ENCODE measurements at places on chromosomes 16 and 17.

DNA sequence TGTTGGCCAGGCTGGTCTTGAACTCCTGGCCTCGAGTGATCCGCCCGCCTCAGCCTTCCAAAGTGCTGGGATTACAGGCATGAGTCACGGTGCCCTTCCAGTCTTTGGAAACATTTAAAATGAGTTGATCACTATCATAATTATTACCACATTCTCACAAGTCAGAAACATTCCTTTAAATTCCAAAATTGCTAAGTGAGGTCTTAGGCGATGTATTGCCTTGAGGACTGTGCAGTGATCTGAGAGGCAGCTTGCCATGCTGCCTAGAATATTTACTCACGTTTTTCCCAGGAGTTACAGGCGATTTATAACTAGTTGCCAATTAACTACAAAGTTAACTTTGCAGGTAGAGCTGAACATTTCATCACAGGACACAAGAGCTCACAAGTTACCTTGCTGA, 5.7 kb upstream of the ATXN1L start:
- no peak for DNase-seq

DNA sequence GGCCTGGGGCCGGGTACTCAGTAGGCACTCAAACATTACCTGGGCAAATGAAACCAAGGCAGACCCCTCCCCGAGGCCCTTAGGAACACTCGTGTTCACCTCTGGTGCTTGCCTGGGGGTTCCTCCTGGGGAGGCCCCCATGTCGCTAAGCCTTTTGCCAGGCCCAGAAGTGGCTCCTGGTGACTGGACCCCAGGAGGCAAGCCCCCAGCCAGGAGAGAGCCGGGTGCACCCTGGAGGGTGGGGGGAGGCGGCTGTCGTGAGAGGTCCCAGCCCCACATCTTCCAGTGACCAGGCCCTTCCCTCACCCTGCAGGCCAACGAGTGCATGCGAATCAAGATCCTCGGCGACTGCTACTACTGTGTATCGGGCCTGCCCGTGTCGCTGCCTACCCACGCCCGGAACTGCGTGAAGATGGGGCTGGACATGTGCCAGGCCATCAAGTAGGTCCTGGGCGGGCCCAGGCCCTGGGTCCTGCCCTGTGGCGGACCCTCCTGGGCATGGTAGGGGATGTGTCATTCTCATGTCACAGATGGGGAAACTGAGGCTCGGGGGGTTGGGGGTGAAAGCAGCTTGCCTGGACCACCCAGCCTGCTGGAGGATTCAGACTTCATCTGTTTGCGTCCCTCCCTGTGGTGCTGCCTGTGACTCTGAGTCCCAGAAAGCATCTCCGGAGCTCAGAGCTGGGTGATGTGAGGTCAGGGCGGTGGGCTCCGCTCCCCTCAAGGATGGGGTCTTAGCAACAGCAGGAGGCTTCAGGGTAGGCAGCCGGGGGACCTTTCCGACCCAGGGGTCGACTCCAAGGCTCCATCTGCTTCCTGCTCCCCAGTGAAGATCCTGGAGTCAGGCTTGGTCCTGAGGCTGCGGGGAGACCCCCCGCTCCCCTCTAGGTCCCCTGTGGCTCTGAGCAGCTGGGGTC, 32.5 kb downstream of the ADCY7 start:
- DNase-seq: no peak

DNA sequence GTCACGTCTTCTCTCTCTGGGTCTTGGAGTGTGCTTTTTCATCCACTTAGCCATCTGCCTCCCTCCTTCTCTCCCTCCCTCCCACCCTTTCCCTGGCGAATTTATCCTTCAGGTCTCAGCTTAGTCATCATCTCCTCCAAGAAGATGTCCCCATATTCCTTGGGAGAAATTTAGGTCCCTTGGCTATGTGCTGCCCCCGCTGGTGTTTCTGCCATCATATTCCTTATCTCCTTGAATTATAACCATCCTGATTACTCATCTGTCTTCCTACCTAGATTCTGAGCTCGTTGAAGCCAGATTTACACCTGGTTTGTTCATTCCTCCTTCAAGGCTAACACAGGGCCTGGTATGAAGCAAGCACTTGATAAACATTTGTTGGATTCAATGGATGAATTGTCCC, 5.0 kb downstream of the SEZ6L2 start:
- DNase-seq: no peak

- no peak for DNase-seq
Observed at GRCh38 chr17:16980061-16980460, 8.1 kb upstream of the TNFRSF13B start.

DNA sequence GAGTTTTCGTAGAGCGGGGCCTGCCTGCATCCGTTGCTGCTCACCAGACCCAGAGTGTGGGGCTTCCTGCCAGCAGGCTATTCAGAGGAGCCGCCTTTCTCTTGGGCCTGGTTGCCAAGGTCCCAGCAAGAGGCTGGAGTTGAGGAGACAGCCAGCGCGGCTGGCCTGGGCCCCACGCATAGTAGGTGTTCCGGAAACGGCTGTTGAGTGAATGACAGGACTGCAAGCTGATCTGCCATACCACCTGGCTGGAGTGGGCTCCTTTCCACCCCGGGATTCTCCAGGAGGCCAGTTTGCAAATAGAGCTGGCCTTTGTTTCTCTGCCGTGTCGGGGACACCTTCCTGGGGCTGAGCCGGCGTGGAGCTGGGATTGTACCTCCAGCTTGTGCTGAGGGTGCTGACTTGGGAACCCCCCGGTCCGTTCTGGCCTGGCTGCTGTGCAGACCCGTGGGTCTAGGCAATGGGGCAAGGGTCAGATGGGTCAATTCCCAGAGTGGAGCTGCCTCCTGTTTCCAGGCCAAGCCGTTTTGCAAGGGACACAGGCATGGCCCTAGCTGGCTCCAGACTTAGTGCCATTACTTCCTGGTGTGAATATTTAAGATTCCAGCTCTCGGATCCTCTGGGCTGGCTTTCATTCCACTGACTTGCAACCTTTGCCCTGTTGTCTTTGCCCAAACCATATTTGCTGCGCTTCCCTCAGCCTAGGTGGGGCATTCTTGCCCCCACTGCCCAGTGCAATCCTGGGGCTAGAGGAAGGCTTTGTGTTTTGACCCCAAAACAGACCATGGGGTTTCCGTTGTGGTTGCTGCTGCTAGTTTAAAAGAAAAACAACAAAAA, 68.8 kb downstream of the CMIP start:
- DNase-seq: no peak

GRCh38 chr17:2263183-2264066, 40.2 kb downstream of the SMG6 start:
- no peak for DNase-seq

GRCh38 chr17:43043307-43043706, 18.3 kb downstream of the RND2 start:
- DNase-seq: no peak

- DNase-seq: peak; percentile 82
Observed at GRCh38 chr16:79599837-79600637, 500 bp downstream of the MAF start.

DNA sequence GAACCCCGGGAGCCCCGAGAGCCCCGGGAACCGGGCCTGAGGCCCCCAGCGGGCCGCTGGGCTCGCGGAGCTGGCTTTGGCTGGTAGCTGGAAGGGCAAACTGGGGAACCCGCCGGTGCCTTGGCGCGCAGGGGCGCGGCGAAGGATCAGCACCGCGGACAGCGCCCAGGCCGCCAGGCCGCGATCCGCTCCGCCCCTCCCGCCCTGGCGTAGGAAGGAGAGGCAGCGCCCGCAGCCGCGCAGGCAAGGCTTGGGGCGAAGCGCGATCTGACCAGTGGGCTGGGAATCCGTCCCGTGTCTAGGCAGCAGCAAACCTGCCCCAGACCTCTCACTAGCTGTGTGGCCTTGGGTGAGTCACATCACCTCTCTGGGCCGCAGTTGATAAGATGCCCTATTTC, 331 bp upstream of the CCDC92B start:
- peak; percentile 93 for DNase-seq

GRCh38 chr16:85616607-85617321, 3.6 kb downstream of the GSE1 start:
- DNase-seq: peak; percentile 68

GRCh38 chr17:76697702-76698465, 12.9 kb downstream of the MXRA7 start:
- peak; percentile 51 for DNase-seq

DNA sequence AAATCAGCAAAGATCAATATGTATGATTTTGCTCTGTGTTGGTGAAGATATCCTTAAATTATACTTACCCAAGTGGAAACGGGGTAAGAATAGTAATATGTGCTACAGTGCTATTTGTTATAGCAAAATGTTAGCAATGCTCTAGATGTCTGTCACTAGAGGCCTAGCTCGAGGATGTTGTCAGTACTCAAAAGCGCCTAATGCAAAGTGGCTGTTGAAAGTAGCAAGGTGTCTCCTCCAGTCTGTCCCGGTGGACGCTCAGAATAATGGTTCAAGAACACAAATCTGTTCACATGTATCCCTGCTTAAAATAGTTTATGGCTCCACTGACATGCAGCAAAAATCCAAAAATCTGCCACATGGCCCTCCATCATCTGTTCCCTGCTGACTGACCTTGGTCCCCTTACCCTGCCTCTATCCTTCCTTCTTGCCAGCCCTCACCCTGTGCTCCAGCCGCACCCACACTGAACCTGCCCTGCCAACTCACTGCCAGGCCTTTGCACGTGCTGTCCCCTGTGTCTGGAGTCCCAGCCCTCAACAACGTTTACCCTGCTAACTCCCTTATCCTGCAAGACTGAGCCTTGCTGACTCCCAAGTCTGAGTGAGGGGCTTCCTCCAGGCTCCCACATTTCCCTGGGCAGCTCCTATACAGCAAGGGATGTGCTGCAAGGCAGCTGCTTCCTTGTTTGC, 9.6 kb upstream of the RNF112 start:
- DNase-seq: no peak

- no peak for DNase-seq
Observed at GRCh38 chr17:17353625-17354484, 50.7 kb downstream of the NT5M start.

- peak; percentile 18 for DNase-seq
Observed at GRCh38 chr16:58709333-58709732, 24.8 kb upstream of the SLC38A7 start.

DNA sequence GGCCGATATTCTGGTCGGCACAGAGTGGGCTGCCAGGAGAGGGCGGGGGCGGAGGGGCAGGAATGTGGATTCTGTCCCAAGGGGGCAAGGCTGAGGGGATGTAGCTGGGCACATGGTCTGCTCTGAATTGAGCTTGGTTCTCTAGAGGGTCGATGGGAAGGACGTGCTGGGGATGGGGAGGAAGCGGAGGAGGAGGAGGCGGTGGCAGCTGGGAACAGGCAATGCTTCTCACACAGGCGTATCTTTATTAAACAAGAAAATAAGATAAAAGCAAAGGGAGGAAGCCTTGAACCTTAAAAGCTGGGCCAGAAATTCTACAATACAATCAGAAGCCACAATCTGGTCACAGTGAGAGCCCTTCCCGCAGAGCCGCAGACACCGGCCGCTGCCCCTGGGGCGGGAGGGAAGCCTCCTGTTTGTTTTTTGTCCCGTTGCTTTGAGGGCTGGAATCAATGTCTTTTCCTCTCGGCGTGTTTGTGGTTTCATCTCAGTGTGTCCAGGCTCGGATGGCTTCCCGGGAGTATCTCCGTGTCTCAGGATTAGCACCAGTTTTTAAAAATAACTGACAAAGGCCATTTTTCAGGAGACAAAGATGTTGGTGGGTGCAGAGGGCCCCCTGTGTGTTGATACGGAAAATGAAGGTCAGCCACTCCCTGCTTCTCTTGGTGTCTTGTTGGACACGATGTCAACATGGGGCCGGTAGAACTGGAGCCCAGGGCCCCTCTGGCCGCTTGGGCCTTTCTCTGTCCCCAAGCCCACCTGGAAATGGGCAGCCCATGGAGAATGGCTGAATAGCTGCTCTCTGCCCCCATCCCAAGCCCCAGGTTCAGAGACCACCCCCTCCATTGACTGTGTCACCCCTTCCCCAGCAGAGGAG, 12.3 kb upstream of the SLC7A5 start:
- DNase-seq: no peak

DNA sequence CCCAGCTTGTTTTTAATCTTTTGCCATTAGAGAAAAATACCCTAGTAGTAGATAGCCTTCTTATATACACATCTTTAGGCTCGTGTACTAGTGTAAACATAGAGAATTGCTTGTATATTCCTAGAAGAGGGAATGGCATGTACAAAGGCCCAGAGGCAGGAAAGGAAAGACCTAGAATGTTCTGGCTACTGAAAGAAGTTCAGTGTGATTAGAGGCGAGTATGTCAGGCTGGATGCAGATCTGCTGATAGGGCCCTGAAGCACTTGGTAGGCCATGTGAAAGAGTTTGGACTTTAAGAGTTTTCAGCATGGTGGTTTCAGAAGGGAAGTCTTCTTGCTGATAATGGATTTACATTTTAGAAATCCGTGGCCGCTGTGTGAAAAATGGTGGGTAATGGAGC, 17.4 kb downstream of the CTCF start:
- no peak for DNase-seq

- DNase-seq: no peak
Observed at GRCh38 chr16:85759631-85760419, 8.9 kb upstream of the C16orf74 start.

DNA sequence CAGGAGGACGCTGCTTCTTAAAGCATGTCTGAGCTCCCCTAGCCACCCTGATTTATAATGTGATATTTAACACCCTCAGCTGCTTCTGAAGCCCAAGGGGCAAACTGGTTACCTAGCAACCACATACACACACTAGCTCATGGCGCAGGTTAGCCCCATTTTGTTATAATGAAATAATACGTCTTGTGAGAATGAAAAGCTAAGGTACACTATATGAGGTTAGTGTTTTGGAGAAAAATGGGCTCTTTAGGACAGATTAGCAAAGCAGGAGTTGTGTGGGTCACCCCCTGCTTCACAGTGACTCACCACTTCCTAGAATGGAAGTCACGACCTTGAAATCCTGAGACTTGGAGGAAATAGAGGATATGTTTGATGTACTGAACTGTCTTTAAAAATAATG, 404.8 kb upstream of the HSBP1 start:
- peak; percentile 44 for DNase-seq

DNA sequence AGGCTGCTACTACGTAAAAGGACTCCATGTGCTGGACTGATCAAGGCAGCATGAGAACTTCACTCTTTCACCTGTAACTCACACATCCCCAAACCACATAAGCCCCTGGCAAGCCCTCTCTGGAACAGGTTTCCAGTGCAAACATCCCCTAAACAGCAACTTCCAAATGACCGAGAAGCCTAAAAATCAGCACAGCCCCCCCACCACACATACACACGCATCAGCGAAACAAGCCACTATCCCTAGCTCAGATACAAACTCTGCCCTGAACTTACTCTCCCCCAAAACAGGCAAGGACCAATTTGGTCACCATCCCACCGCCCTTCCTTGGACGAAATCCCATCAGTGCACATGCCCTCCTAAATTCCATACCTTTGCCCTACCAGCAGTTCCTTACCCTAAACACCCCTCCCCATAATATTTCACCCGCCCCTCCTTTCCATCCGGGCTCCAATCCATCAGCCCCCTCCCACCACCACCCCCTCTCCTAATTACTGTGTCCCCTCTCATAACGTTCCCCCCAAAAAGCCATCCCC, 735 bp downstream of the LSM12 start:
- no peak for DNase-seq

GRCh38 chr16:89593841-89594240, 18.3 kb downstream of the CPNE7 start:
- no peak for DNase-seq

GRCh38 chr17:80807882-80808281, 183.8 kb upstream of the CHMP6 start:
- DNase-seq: no peak

- no peak for DNase-seq
Observed at GRCh38 chr16:31090540-31090939, 1.8 kb upstream of the PRSS53 start.

Measured in nephron progenitor cell (in vitro differentiated cells).